Activated naive CD8-positive, alpha-beta T cell treated with anti-CD3 and anti-CD28 coated beads for 36 hours (primary cell): ENCODE measurements at places on chromosomes 16 and 17.

- DNase-seq: no peak
- peaks cover 2% of the 10 kb centered on the region for H3K36me3 ChIP-seq
- H3K27me3 ChIP-seq: no peaks in the 10 kb centered on the region
- H3K4me1 ChIP-seq: no peaks in the 10 kb centered on the region
- H3K27ac ChIP-seq: no peak overlapping the region
These were observed 141.7 kb downstream of the MRM1 start for GRCh38 chr17:36743130-36743529.

DNA sequence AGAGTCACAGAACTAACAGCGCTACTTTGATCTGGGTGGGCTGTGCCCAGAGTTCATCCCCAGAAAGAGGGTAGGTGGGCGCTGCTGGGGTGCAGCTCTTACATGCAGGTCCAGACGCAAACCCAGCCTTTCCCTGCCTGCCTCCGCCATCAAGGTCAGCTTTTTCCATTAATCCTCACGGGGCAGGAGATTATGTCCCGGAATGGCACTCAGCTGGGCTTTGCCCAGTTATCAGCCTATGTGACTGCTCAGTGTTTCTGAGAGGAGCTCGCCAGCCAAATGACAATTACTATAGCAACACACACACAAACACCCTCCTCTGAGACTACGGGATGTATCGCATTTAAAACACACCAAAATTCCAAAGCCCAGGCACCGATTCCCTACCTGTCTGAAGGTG, 20.1 kb downstream of the GLYR1 start:
- H3K4me1 ChIP-seq: no peaks in the 10 kb centered on the region
- no peaks in the 10 kb centered on the region for H3K27me3 ChIP-seq
- H3K36me3 ChIP-seq: peaks cover 25% of the 10 kb centered on the region
- no peak overlapping the region for H3K4me3 ChIP-seq
- no peak for DNase-seq

- DNase-seq: no peak
- no peaks in the 10 kb centered on the region for H3K36me3 ChIP-seq
- no peak overlapping the region for H3K4me3 ChIP-seq
- no peak overlapping the region for H3K27ac ChIP-seq
These were observed 249.7 kb upstream of the C16orf82 start for GRCh38 chr16:26816885-26817571.

DNA sequence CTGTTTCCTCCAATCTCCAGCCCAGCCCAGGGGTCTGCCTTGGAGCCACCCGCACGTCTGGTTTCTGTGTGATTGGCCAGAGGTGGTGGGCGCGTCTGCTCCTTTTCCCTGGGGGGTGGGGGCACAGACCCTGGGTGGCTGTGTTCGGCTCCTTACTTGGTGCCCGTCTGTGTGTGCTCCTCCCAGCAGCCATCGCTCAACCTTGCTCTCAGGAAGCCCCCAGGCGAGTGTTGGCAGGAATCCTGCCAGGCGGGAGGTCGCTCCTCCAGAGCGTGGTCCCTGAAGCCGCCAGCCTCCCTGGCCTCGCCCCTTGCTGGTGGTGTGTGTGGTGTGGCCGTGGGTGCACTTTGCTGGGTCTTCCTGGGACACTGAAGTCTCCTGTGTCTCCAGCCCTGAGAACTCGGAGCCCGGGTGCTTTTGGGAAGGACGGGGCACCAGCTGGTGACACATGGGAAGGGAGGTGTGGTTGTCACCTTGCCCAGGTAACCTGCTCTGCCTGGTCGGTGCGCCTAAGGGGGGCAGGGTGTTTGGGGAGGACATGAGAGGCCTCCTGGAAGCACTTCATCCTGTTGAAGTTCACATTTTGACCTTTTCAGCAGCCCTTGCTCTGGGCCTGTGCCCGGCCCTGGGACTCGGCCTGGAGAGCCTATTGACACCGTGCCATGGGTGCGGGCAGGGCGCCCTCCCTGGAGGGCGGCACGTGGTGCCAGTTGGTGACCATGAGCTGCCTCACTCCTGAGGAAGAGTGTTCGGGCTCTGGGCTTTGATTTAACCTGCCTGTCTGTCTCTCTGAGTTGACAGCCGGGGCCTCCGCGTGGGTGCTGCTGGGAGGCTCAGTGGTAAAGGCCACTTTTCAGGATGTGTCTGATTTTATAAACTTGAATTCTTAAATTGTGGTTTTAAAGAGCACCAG, 49.0 kb upstream of the ZNF750 start:
- DNase-seq: no peak
- peaks cover 24% of the 10 kb centered on the region for H3K36me3 ChIP-seq
- H3K27ac ChIP-seq: no peak overlapping the region
- peaks cover 45% of the 10 kb centered on the region for H3K4me1 ChIP-seq
- H3K4me3 ChIP-seq: no peak overlapping the region

DNA sequence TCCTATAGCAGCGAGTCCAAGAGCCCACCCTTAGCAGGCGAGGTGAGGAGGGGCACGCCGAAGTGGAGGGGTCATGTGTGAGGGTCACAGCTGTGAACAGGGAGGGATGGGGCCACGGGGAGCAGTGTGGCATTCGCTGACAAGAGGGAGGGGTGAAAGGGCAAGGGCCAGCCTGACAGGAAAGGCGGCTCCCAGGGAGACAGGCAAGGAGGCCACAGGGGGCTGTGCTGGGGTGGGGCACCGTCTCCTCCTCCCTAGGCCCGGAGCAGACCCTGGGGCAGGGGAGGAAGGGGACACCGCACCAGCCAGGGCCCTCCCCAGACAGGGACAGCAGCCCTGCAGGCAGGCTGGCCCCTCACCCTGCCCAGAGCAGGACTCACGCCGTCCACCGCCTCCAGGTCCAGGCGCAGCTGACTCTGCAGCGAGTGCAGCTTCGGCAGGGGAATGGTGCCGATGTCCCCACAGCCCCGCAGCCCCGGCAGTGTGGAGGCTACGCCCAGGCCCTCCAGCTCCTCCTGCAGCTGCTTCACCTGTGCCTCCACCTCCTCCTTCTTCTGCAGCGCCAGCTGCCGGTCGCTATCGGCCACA, 15.1 kb downstream of the GNPTG start:
- no peak overlapping the region for H3K27ac ChIP-seq
- H3K36me3 ChIP-seq: peaks cover 2% of the 10 kb centered on the region
- H3K27me3 ChIP-seq: no peaks in the 10 kb centered on the region

DNA sequence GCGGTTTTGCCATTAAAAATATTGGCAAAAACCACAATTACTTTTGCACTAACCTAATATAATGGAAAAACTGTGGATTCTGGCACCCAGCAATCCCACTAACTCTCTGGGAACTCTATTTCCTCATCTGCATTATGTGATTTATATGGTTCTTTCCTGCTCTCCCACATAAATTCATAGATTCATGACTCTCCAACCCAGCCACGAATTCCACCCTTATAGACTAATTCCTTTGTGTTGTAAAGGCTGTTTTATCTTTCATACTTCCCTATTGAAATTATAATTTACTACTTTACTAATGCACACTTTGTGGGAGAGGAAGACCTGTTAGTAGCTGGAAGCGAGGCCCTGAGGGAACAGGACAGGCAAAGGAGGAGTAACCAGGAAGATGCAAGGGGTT, 88.4 kb upstream of the GNAO1 start:
- peaks cover 7% of the 10 kb centered on the region for H3K27me3 ChIP-seq
- H3K4me1 ChIP-seq: no peaks in the 10 kb centered on the region
- H3K36me3 ChIP-seq: no peaks in the 10 kb centered on the region
- no peak for DNase-seq
- H3K27ac ChIP-seq: no peak overlapping the region

DNA sequence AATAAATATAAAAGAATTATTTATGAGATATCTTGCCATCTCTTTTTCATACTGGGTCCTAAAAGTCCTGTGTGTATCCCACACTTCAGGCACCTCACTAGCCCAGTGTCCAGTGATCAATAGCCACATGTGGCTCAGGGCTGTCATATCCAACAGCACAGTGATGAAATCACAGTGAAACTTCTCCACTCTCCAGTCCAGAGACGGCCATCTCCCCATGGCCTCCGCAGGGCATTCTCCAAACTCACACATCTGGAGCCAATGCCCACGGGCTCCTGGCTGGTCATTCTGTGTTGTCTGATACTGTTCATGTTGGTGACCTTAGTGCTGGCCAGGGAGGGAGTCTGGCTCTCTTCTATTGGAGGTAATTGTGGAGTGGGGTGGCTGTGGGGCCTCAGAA, 125.2 kb upstream of the SDK2 start:
- H3K4me3 ChIP-seq: no peak overlapping the region
- DNase-seq: no peak
- no peaks in the 10 kb centered on the region for H3K36me3 ChIP-seq
- no peaks in the 10 kb centered on the region for H3K4me1 ChIP-seq

DNA sequence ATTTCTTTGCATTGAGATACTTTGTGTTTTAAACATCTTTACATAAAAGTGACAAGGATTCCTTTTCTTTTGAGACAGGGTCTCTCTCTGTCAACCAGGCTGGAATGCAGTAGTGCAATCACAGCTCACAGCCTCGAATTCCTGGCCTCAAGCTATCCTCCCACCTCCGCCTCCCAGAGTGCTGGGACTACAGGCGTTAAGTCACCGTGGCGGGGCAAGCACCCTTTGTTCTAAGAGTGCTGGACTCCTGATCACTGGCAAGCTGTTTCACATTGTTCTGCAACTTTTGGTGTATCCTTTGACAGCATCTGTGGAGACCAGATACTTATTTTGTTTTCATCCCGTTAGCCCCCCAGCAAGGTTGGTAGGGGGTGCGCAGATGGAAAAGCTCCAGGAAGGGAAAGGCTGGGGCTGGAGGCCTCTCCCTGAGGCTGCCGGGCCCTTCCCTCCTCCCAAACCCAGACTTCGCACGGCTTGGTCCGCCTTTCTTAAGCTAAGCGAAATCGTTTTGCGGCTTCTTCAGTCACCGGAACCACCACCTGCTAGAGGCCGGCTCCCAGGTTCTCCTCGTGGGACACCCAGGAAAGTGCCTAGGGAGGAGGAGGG, 1.1 kb downstream of the ST6GALNAC2 start:
- DNase-seq: no peak
- peak overlapping the region; percentile 42 for H3K4me3 ChIP-seq
- H3K27ac ChIP-seq: no peak overlapping the region
- H3K36me3 ChIP-seq: no peaks in the 10 kb centered on the region

DNA sequence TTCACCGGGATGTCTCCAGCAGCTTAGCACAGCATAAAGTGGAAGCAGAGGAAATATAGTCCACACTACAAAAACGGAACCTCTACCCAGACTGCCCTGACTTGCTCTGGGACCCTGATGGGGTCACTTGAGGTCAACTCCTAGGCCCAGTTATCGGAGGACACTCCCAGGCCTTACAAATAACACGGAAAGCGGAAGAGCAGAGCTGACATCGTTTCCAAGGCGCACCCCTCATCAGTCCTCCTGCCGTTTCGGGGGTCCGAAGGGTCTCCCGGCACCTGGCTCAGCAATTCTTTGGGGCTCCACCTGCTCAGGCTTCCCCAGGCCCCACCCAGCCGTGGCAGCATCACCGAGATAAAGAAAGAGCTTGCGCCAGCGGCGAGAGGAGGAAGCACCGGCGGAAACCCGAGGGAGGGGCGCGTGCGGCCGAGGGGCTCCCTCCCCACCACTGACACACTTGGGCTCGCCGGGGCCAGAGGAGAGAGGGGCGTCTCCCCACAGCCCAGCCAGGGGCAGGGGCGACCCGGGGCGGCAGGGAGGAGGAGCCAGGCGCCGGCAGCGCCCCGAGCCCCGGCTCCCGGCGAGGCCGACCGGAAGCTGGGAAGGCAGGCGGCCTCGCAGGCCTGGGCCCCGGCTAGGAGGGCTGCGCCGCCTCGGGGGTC, 727 bp downstream of the CORO7 start:
- peak; percentile 69 for DNase-seq
- peaks cover 12% of the 10 kb centered on the region for H3K36me3 ChIP-seq
- H3K27ac ChIP-seq: peak overlapping the region; percentile 95
- H3K4me1 ChIP-seq: peaks cover 35% of the 10 kb centered on the region

DNA sequence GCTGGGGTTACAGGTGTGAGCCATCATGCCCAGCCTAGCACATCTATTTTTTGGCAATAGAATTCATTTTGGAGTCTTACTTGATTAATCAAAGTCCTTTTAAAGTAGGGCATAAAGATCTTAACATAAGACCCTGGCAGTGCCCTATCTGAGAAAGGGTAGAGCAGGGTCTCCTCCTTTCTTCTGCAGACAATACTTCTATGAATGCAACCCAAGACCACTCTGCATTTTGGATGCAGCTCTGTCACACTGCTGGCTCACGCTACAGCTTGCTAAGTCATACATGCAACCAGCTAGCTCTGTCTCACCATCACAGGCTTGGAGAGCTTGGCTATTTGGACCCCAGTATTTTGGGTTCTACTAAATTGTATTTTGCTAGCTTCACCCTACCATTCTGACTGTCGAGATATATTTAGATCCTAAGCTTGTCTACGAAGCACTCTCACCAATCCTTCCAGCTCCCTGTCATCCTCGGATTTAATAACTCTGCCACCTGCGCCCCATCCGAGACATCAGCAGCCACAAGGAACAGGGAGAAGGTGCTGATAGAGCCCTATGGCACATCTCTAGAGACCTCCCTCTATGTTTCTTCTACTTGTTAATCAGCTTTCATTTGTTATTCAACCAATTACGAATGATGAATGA, 45.1 kb downstream of the RBFOX3 start:
- no peak for DNase-seq
- H3K27ac ChIP-seq: no peak overlapping the region
- no peaks in the 10 kb centered on the region for H3K36me3 ChIP-seq
- no peak overlapping the region for H3K4me3 ChIP-seq
- H3K27me3 ChIP-seq: peaks cover 6% of the 10 kb centered on the region

DNA sequence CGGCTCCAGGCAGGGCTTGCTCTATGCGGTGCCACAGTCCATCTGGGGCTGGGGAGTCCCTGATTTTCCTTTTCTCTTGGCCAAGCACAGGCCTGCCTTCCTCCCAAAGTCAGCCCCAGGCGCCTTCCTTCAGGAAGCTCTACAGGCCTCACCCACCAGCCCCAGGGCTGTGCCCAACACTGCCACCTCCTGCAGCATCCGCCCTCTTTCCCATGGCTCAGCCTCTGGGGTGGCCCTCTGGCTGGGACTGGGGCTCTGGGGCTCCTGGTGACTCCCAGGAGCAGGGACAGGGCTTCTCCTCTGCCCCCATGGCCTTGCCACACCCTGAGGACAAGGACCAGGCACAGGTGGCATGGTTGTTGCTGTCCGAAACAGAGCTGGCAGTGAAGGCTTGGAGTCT, 817 bp downstream of the ITGB4 start:
- no peak for DNase-seq
- no peaks in the 10 kb centered on the region for H3K36me3 ChIP-seq
- no peak overlapping the region for H3K27ac ChIP-seq

GRCh38 chr16:67198238-67198734, 645 bp upstream of the ELMO3 start:
- H3K27me3 ChIP-seq: no peaks in the 10 kb centered on the region
- no peak overlapping the region for H3K4me3 ChIP-seq
- H3K27ac ChIP-seq: no peak overlapping the region
- H3K4me1 ChIP-seq: peaks cover 17% of the 10 kb centered on the region
- no peak for DNase-seq
- peaks cover 34% of the 10 kb centered on the region for H3K36me3 ChIP-seq

GRCh38 chr17:31216031-31216751, 80.8 kb downstream of the OMG start:
- DNase-seq: no peak
- no peak overlapping the region for H3K4me3 ChIP-seq
- no peaks in the 10 kb centered on the region for H3K36me3 ChIP-seq
- H3K4me1 ChIP-seq: no peaks in the 10 kb centered on the region
- H3K27ac ChIP-seq: no peak overlapping the region
